ENCODE measurements at places on chromosomes 3 and 15.

GRCh38 chr15:61893146-61893545 is 167.1 kb downstream of the VPS13C start:
- DNase-seq: no peak
- H3K36me3 ChIP-seq: peaks cover 6% of the 10 kb centered on the region
- H3K4me1 ChIP-seq: no peaks in the 10 kb centered on the region
- no peak overlapping the region for H3K27ac ChIP-seq

DNA sequence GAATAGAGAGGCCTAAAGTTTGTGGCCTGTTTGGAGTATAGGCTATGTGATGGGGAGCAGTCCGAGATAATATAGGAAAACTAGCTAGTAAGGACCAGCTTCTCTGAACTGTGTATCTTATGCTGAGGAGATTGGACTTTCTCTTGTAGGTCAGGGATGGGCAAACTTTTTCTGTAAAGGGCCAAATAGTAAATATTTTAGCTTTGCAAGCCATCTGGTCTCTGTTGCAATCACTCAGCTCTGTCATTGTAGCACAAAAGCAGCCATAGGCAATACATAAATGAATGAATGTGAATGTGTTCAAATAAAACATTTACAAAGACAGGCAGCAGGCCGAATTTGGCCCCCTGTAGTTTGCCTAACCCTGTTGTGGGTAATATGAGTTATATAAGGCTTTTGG is 24.5 kb downstream of the TMOD3 start:
- H3K27me3 ChIP-seq: no peaks in the 10 kb centered on the region
- DNase-seq: no peak
- no peaks in the 10 kb centered on the region for H3K36me3 ChIP-seq
- H3K4me3 ChIP-seq: no peak overlapping the region
- no peaks in the 10 kb centered on the region for H3K4me1 ChIP-seq

GRCh38 chr3:30161375-30161774 is 445.0 kb upstream of the TGFBR2 start:
- no peak overlapping the region for H3K4me3 ChIP-seq
- no peak overlapping the region for H3K27ac ChIP-seq
- H3K36me3 ChIP-seq: no peaks in the 10 kb centered on the region
- no peaks in the 10 kb centered on the region for H3K4me1 ChIP-seq
- no peak for DNase-seq
- H3K27me3 ChIP-seq: no peaks in the 10 kb centered on the region

DNA sequence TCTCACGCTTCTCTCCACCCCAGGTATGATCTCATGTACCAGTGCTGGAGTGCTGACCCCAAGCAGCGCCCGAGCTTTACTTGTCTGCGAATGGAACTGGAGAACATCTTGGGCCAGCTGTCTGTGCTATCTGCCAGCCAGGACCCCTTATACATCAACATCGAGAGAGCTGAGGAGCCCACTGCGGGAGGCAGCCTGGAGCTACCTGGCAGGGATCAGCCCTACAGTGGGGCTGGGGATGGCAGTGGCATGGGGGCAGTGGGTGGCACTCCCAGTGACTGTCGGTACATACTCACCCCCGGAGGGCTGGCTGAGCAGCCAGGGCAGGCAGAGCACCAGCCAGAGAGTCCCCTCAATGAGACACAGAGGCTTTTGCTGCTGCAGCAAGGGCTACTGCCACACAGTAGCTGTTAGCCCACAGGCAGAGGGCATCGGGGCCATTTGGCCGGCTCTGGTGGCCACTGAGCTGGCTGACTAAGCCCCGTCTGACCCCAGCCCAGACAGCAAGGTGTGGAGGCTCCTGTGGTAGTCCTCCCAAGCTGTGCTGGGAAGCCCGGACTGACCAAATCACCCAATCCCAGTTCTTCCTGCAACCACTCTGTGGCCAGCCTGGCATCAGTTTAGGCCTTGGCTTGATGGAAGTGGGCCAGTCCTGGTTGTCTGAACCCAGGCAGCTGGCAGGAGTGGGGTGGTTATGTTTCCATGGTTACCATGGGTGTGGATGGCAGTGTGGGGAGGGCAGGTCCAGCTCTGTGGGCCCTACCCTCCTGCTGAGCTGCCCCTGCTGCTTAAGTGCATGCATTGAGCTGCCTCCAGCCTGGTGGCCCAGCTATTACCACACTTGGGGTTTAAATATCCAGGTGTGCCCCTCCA is 19.1 kb downstream of the TYRO3 start:
- DNase-seq: no peak
- no peaks in the 10 kb centered on the region for H3K4me1 ChIP-seq
- no peak overlapping the region for H3K4me3 ChIP-seq
- peaks cover 9% of the 10 kb centered on the region for H3K27me3 ChIP-seq

GRCh38 chr3:14564741-14565140 is 24.6 kb upstream of the GRIP2 start:
- H3K36me3 ChIP-seq: no peaks in the 10 kb centered on the region
- H3K4me1 ChIP-seq: peaks cover 1% of the 10 kb centered on the region
- H3K27ac ChIP-seq: no peak overlapping the region
- DNase-seq: no peak

DNA sequence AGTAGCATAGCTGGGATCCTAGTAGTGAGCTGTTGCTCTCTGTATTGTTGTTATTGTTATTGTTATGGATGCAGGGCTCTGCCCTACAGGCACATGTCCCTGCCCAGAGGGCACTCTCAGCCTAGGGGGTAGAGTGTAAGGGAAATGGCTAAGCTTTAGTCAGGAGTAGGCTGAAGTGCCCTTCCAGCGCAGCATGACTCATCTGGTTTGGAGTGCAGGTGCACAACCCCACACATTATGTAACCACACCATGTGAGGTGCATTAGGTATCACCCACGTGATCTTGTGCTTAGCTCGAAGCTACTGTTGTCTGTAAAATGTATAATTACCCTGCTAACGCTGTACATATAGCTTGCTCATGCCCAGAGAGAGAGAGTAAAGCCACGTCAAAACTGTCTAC is 48.3 kb upstream of the TIPARP start:
- H3K4me1 ChIP-seq: no peaks in the 10 kb centered on the region
- H3K36me3 ChIP-seq: no peaks in the 10 kb centered on the region
- no peak overlapping the region for H3K27ac ChIP-seq
- H3K4me3 ChIP-seq: no peak overlapping the region
- no peaks in the 10 kb centered on the region for H3K27me3 ChIP-seq
- no peak for DNase-seq

DNA sequence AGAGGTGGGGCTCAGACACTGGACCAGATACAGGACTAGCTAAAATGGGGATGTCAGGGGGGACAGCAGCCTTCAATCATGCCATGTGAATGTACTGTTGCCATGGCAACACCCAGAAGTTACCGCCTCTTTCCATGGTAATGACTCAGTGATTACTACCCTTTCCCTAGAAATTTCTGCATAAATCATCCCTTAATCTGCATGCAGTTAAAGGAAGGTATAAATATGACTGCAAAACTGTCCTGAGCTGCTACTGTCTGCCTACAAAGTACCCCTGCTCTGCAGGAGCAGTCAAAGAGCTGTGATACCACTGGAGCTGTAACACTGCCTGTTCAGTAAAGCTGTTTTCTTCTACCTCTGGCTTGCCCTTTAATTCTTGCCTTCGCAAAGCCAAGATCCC is 168.2 kb downstream of the PEAK1 start:
- no peaks in the 10 kb centered on the region for H3K36me3 ChIP-seq
- H3K27me3 ChIP-seq: no peaks in the 10 kb centered on the region
- H3K27ac ChIP-seq: no peak overlapping the region
- no peaks in the 10 kb centered on the region for H3K4me1 ChIP-seq

- no peaks in the 10 kb centered on the region for H3K36me3 ChIP-seq
- H3K4me1 ChIP-seq: peaks cover 9% of the 10 kb centered on the region
- H3K27me3 ChIP-seq: no peaks in the 10 kb centered on the region
- no peak overlapping the region for H3K27ac ChIP-seq
- no peak overlapping the region for H3K4me3 ChIP-seq
Measured at GRCh38 chr15:51846066-51846462, 16.6 kb downstream of the TMOD3 start.

DNA sequence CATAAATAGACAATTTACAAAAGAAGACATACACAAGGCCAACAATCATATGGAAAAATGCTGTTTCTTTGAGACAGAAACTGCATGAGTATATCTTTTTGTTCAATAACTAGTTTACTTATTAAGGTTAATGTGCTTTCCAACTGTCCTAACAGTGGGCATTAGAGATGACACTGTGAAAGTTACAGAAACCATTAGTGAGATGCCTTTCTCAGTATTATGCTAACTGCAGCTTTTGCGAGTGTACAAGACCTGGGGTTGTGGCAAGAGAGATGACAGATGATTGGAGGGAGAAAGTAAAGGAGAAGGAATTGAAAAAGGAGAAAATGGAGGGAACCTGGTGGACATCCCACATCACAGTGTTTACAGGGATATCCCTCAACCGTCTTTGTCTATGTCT is 640.5 kb downstream of the ZPLD1 start:
- no peak for DNase-seq
- no peaks in the 10 kb centered on the region for H3K27me3 ChIP-seq
- no peaks in the 10 kb centered on the region for H3K4me1 ChIP-seq
- no peak overlapping the region for H3K27ac ChIP-seq
- H3K36me3 ChIP-seq: no peaks in the 10 kb centered on the region

DNA sequence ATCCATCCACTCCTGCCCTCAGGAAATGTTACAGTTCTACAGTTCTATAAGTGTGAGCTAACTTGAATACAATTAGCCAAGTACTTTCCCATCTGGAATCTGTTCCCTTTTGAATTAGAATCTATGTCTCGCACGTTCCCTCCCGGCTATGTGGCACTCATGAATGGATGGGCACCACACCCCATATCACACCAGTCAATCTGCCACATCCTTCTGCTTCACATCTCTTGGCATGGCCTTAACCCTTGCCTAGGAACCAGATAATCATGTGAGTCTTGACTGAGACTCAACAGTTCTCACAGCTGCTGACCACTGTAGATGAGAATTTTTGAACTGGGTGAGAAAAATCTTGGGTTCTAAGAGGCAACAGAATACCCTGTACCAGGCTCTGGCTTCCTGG is 180.2 kb downstream of the TNIK start:
- H3K27ac ChIP-seq: no peak overlapping the region
- H3K4me1 ChIP-seq: no peaks in the 10 kb centered on the region
- H3K36me3 ChIP-seq: no peaks in the 10 kb centered on the region
- no peak overlapping the region for H3K4me3 ChIP-seq
- DNase-seq: no peak

DNA sequence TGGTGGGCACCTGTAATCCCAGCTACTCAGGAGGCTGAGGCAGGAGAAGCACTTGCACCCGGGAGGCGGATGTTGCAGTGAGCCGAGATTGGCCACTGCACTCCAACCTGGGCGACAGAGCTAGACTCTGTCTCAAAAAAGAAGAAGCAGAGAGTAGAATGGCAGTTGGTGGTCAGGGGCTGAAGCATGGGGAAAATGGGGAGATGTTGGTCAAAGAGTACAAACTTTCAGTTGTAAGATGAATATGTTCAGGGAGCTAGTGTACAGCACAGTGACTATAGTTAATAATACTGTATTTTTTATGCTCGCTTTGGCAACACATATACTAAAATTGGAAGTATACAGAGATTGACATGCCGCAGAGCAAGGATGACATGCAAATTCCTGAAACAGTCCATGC is 41.5 kb downstream of the PCNP start:
- H3K27me3 ChIP-seq: no peaks in the 10 kb centered on the region
- H3K4me3 ChIP-seq: no peak overlapping the region
- no peaks in the 10 kb centered on the region for H3K36me3 ChIP-seq

GRCh38 chr3:94310341-94311135 is 247.7 kb downstream of the NSUN3 start:
- no peak overlapping the region for H3K4me3 ChIP-seq
- no peak overlapping the region for H3K27ac ChIP-seq

- peaks cover 23% of the 10 kb centered on the region for H3K36me3 ChIP-seq
- no peak overlapping the region for H3K4me3 ChIP-seq
- no peaks in the 10 kb centered on the region for H3K27me3 ChIP-seq
- H3K4me1 ChIP-seq: no peaks in the 10 kb centered on the region
- no peak overlapping the region for H3K27ac ChIP-seq
- DNase-seq: no peak
Measured at GRCh38 chr15:89112341-89112971, 24.2 kb downstream of the ABHD2 start.

GRCh38 chr3:154111365-154111935 is 9.7 kb upstream of the ARHGEF26 start:
- no peak overlapping the region for H3K4me3 ChIP-seq
- no peak for DNase-seq
- no peaks in the 10 kb centered on the region for H3K4me1 ChIP-seq
- peaks cover 2% of the 10 kb centered on the region for H3K27me3 ChIP-seq
- H3K36me3 ChIP-seq: no peaks in the 10 kb centered on the region

DNA sequence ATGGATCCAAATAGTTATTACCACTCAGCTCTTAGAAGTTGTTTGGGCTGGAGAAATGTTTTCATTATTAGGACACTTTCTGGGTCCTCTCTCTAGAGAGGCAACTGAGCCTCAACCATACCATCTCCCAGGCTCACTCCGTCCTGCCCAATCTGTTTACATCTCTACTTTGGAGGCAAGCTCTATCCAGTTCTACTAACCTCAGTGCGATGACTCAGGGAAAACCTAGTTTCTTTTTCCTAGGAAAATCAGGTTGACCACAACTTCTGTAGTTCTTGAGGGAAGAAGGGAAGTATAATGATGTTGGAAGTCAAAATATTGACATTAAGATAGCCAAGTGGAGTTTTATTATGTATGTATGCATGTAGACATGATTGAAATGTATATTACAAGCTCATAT is 40.4 kb downstream of the LPP start:
- peaks cover 17% of the 10 kb centered on the region for H3K36me3 ChIP-seq
- no peaks in the 10 kb centered on the region for H3K27me3 ChIP-seq
- H3K27ac ChIP-seq: no peak overlapping the region

GRCh38 chr3:146536681-146537080 is 7.7 kb downstream of the PLSCR1 start:
- DNase-seq: no peak
- H3K36me3 ChIP-seq: peaks cover 4% of the 10 kb centered on the region
- H3K27ac ChIP-seq: no peak overlapping the region
- H3K27me3 ChIP-seq: no peaks in the 10 kb centered on the region
- H3K4me1 ChIP-seq: no peaks in the 10 kb centered on the region
- H3K4me3 ChIP-seq: no peak overlapping the region

- H3K27me3 ChIP-seq: peaks cover 10% of the 10 kb centered on the region
- no peak overlapping the region for H3K27ac ChIP-seq
- H3K36me3 ChIP-seq: no peaks in the 10 kb centered on the region
- H3K4me3 ChIP-seq: no peak overlapping the region
Measured at GRCh38 chr15:69751147-69751546, 298.5 kb downstream of the RPLP1 start.

GRCh38 chr15:42275780-42276391 is 2.7 kb upstream of the TMEM87A start:
- H3K27ac ChIP-seq: peak overlapping the region; percentile 13
- no peak for DNase-seq
- no peak overlapping the region for H3K4me3 ChIP-seq
- H3K4me1 ChIP-seq: peaks cover 13% of the 10 kb centered on the region
- peaks cover 2% of the 10 kb centered on the region for H3K36me3 ChIP-seq

- H3K27ac ChIP-seq: no peak overlapping the region
- DNase-seq: no peak
- peaks cover 10% of the 10 kb centered on the region for H3K4me1 ChIP-seq
- H3K36me3 ChIP-seq: no peaks in the 10 kb centered on the region
- H3K4me3 ChIP-seq: no peak overlapping the region
Measured at GRCh38 chr3:13868844-13869724, 10.8 kb downstream of the WNT7A start.
